ENCODE measurements at places on chromosomes 3 and 15.

GRCh38 chr15:48664436-48664835, 18.9 kb upstream of the FBN1 start:
- no peak for DNase-seq

DNA sequence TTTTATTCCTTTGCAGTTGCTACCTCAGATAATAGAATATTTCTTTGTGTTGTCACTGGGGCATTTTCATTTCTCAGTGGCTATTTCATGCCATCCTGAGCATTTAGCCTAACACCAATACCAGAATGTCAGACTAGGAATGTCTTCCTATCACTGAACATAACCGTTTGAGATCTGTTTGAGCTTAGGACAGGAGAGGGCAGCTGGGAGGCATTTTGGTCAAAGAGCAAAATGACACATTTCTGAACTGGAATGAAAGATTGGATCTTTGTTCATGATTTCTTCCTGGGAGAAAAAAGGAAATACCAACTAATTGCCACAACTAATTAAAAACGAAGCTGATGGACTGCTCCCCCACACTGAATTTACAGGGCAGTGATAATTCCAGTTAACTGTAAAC, 921.3 kb upstream of the NR2F2 start:
- no peak for DNase-seq

DNA sequence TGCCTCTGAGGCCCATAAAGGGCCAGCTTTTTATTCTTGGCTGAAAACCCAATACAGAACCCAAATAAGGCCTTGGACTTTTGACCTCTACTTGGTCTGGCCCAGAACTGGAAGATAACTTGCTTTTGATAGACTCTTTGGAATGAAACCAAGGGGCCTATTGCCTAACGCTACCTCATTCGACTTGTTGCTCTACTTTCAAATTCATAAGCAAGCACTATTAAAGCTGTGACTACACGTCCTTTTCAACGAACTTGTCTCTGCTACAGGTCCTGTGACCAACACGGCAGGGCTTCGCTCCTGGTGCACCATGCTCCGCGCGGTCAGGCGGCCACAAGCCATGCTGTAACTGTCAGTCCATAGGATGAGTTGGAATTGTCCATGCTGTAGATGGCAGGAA, 385.4 kb downstream of the MFSD1 start:
- DNase-seq = no peak

GRCh38 chr3:61966200-61966599, 404.8 kb downstream of the PTPRG start:
- no peak for DNase-seq

GRCh38 chr15:75022783-75023180, 608 bp upstream of the PPCDC start:
- DNase-seq = no peak

DNA sequence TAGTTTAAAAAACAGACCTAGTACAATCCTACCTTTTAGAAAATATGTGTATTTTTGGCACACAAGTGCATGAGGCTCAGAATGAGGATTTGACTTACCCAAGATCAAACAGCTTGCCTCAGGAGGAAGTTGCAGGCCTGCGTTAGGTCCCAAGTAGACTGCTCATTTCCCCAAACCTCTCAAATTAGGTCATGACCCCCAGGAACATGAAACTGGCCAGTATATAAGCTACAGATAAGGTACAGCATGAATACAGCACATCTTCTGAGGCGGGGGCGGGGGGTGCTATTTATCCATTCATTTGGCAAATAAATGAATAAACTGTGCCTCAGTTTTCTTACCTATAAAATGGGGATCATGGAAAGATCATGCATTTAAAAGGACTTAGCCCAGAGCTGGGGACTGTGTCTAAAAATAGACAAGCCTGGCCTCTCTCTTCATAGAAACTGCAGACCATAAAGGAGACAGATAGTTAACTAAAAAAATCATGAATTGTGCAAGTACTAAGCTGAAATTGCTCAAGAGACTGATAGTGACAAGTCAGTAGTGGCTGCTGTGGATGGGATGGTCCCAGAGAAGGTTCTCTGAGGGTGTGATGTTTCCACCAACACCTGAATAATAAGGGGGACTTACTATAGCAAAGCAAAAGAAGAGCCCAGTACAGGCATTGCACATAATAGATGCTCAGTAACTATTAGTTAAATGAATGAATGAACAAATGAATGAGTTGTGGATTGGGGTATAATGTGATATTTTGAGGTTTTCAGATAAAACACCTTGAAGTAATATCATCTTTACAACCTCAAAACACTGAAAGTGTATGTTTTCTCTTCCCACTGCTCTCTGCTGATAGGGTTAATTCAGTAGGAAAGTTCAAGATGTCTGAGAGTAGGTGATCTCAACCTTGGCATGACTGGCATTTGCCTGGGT, 258.5 kb upstream of the PROK2 start:
- no peak for DNase-seq

- DNase-seq = peak; percentile 71
Measured at GRCh38 chr3:99896482-99896881, 78.8 kb downstream of the CMSS1 start.

GRCh38 chr15:52121896-52122295, 9.3 kb upstream of the BCL2L10 start:
- no peak for DNase-seq

DNA sequence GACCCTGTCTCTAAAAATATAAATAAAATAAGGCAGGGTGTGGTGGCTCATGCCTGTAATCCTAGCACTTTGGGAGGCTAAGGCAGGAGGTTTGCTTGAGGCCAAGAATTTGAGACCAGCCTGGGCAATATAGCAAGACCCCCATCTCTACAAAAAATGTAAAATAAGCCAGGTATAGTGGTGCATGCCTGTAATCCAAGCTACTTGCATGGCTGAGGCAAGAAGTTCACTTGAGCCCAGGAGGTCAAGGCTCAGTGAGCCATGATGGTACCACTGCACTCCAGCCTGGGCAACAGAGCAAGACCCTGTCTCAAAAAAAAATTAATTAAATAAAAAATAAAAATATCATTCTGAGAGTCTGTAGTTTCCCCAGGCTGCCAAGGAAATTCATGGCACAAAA, 4.1 kb upstream of the JAGN1 start:
- no peak for DNase-seq

- DNase-seq = no peak
Measured at GRCh38 chr3:147336543-147337278, 69.6 kb downstream of the ZIC4 start.

GRCh38 chr3:153623834-153624233, 461.8 kb downstream of the RAP2B start:
- DNase-seq = no peak

DNA sequence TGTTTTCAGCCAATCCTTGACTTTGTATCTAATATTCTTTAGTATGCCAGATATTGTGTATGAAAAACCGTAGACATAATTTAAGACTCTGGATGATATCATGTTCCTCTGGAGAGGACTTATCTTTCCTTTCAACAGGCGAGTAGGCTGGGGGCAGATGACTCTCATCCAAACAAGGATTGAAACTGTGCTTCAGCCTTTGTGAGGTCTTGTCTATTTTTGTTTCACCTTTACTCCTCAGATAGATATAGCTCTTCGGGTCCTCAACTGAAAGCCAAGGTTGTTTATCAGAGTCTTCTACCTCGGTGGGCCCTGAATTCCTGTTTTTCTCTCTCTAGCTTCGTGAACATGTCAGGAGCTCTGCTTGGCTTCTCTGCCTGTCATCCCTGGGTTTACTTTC, 66.0 kb downstream of the C3orf20 start:
- DNase-seq = no peak

GRCh38 chr3:162764808-162765071, 1268.1 kb downstream of the OTOL1 start:
- DNase-seq = no peak

GRCh38 chr3:189058071-189058470, 113.7 kb upstream of the TPRG1 start:
- no peak for DNase-seq

DNA sequence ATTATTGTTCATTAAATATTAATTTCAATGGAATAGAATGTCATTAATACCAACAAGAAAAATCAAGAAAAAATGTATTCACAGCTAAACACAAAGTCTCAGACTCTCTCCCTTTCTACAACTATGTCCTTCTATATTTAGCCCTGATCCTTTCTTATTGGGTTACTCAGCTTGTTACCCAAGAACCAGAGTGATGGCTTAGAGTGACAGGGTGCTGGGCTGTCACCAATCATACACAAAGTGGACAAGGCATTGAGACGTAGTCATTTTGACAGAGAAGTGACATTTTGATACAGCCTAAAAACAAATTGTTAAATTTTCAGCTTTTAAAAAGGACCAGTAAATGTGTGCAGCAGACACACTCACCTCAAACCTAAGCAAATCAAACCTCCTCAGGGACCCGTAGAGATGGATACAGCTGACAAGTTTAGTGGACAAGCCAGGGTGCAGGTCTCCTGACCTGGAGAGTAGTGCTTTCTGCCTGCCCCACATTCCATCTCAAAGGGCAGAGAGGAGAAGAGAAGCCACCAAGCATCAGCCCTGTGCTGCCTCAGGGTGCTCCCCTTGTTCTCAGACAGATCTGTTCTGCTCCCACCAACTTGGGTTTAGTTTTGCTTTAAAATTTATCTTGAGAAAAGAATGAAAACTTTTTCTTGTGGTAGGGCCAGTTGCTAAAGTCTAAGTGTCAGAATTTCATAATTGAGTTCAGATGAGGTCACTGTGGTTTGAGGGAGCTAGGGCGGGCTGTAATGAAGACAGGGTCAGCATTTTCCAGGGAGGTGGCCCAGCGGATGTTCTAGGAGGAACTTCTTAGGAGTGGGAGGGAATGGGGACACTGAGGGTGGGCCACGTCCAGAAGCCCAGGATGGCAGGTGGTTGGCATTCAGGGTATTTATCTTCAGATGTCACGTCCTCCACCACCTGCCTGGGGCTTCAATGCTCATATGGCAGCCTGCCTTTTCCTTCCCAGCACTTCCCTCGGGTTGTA, 136.5 kb upstream of the TBL1XR1 start:
- peak; percentile 70 for DNase-seq

All from NCI-H2081 (cell line).